ENCODE measurements at places on chromosomes 2 and 18. TPM values are rescaled to one million over a fixed set of nuclear protein-coding genes. Genes with fewer than 3 reads are reported as not detected.

CENPO gene
- total RNA-seq: 28.6 TPM

MEIS1 gene
- total RNA-seq: not detected

PAIP2B gene
- 3.7 TPM for total RNA-seq

PLGLB1 gene
- 2.3 TPM for total RNA-seq

PLEK gene
- 1.4 TPM for total RNA-seq

DNA sequence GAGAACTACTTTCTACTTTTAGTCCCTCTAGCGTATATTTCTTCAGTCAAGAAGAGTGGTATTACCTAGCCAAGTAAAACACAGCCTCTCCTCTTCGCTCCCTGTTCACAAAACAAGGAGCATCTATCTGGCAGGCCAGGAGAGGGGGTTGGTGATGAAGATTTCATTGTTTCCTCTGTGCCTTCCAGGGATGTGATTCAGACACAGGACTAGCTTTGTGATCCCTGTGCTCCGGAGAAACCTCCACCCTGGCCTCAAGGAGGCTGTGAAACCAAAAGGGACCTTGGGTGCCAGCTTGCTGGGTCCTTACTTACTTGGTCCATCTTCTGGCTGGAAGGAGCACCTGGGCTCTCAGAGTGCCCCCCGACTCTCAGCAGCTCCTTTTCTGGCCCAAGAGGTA, 5.7 kb downstream of the RHOB start:
- no peak for DNase-seq

GRCh38 chr2:169329688-169330554, 32.4 kb downstream of the LRP2 start:
- DNase-seq: no peak

GRCh38 chr2:98374958-98375570, 28.8 kb downstream of the CNGA3 start:
- no peak for DNase-seq

- no peak for DNase-seq
Observed at GRCh38 chr2:112686348-112687217, 34.2 kb upstream of the NT5DC4 start.

- DNase-seq: no peak
Observed at GRCh38 chr18:57555134-57555533, 31.4 kb downstream of the FECH start.

GRCh38 chr18:63261029-63261428, 58.5 kb downstream of the BCL2 start:
- DNase-seq: no peak

DNA sequence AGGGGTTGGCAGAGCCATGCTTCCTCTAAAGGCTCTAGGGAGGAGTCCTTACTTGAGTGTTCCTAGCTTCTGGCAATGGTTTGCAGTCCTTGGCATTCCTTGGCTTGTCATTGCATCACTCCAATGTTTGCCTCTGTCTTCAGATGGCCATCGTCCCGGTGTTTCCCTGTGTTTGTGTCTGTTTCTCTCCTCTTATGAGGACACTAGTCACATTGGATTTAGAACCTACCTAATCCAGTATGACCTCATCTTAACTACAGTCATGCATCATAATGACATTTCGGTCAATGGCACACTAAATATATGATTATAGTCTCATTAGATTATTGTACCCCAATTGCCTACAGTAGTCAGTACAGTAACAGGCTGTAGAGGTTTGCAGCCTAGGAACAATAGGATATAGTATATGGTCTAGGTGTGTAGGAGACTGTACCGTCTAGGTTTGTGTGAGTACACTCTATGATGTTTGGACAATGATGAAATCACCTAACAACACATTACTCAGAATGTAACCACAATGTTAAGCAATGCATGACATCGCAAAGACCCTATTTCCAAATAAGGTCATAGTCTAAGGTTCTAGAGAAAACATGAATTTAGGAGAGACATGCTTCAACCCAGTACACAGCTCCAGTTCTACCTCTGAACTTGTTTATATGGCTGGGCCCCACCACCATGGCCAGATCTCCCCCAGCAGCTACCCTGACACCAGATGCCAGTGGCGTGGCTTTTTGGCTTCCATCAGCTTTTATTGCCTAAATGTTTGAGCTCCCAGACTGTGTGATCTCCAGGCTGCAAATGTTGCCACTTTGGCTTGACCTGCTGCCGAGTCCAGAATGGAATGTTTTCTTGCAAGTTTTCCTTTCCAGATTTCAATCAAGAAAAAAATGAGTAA, 22.1 kb downstream of the SRD5A2 start:
- no peak for DNase-seq
